ENCODE measurements at places on chromosomes 12 and 14. TPM values are rescaled to one million over a fixed set of nuclear protein-coding genes. Genes with fewer than 3 reads are reported as not detected.

DNA sequence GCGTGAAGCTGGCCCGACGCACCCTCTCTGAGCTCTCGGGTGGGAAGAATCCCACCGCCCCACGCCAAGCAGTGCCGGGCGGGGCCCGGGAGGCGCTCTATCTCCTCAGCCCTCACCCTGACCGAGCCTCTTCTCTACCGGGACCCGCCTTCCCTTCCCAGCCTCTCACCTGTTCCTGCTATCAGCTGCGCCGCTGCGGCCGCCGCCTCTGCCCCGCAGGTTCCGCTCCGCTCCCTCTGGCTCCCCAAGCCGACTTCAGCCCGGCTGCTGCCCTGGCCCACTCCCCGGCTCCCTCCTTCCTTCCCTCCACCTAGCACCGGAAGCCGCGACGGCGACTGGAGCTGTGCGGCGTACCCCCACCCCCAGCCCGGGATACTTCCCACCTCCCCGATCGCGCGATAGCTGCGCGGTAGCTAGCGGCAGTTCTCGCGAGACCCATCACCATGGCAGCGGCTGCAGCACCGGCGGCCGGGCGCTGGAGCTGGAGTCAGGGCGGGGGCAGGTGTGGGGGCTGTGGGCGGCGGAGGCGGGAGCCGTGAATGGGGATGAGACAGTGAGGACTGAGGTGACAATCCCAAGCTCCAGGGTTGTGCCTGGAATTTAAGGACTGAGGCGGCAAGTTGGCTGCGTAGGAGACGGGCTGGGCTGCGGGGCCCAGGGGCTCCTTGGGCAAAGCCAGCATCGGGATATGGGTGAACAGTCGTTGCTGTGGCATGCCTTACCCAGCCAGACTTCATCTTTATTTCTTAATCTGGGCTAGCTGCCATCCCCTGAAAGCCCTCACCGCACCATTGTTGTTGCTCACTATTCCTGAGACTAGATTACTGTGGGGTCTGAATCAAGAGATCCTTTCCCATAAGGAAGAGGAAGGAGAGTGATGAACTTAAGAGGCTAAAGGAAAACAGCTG lies at the start of gene ARF3:
Gene ARF3 (minus strand): TSS at position 347 of the 908 bp plus-strand sequence. CDS start 16,392 bp downstream, outside the sequence.
- peak; percentile 81 for DNase-seq

DNA sequence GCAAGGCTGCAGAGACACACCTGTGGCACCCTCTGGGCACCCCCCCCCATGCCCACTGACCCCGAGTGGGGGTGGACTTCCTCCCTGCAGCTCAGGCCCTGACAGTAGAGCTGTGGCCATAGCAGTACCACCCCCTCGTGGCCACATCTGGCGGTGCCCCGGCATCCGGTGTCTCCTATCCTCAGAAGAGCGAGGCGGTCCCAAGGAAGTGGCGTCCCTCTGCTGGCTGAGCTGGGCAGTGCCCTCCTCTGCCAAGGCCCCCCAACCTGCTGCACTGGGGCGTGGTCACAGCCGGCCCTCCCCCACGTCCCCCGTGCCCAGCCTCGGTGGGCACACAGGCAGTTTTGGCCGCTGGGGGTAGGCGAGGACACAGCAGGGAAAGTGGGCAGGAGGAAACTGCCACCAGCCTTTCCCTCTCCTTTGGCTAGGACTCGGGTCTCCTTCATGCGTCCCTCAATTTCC lies 6.0 kb upstream of the SLC6A12 start:
- peak; percentile 50 for DNase-seq

DNA sequence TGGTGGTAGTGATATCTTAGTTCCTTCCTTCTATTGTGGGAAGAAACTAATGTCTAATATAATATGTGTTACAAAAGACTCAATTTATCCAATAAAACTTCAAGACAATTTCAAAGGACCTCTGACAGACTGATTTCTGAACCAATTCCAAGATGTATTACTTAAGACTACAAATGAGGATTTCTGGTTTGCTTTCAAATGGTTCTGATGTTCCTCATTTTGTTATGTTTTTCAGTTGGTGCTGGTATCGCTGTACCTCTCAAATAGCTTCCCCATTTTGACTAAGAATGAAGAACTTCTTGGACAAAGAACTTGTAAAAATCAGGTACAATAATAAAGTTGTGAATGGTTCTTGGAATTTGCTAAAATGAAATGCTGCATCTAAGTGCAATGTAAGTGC lies 19.4 kb upstream of the MBIP start:
- DNase-seq = no peak

DNA sequence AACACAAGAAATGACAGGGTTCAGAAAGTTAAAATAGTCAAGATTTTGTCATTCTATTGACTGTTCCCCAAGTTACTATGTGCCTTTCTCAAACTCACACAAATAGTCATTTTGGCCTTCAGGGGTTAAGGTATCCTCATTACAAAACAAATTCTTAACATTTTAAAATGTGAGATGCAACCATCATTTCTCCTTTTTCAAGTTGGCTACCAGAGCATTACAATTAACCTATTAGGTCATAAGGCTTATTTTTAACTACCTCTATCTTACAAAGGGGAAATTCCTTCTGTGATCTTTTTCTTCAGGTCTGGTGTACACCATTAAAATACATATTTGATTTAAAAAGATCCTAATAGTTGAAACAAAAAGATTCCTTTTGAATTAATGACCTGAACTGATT lies 61.2 kb downstream of the SLC38A1 start:
- no peak for DNase-seq

The HHIPL1 gene
- 1.8 TPM for total RNA-seq

GRCh38 chr12:131221957-131222328 lies 268.2 kb downstream of the ADGRD1 start:
- DNase-seq = no peak

- no peak for DNase-seq
Measured at GRCh38 chr14:34797747-34798583, 77.2 kb downstream of the BAZ1A start.

GRCh38 chr12:129109174-129110001 lies 256.1 kb downstream of the GLT1D1 start:
- no peak for DNase-seq

DNA sequence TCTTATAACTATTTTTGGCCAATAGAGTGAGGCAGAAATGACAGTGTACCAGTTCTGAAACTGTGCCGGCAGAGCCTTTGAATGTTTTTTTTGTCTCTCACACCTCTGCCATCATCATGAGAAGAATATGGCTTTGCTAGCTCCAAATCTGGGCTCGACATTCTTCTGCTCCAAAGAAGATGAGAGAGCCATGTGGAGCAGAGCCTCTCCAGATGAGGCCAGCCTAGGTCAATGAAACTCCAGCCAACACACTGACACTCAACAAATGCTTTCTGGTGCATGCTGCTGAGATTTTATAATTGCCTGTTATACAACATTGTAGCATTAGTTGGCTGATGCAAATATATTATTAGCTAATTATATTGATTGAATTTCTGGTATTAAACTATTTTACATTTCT lies 154.7 kb downstream of the SLC38A4 start:
- DNase-seq = no peak

The TSPAN19 gene
- total RNA-seq = 0.15 TPM

The LRIG3 gene
- 57.4 TPM for total RNA-seq

DNA sequence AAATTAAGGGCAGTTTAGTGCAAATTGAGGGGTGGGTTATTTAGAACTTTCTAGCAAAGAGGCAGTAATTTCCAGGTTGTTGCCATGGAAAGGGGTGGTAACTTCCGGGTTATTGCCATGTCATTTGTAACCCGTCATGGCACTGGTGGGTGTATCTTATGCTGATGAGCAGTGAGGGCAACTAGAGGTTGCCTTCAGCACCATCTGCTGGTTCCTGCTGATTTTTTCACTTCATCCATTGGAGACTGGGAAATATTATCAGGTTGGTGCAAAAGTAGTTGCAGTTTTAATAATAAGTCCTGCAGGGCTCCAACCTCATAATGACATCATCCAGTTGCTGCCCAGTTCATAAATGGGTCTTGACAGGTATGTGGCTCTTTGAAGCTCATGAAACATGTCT lies 24.4 kb upstream of the SERPINA4 start:
- peak; percentile 7 for DNase-seq

GRCh38 chr12:87157791-87158190 lies 871.4 kb downstream of the C12orf50 start:
- peak; percentile 94 for DNase-seq

GRCh38 chr12:11922361-11922760 lies 148.4 kb upstream of the BCL2L14 start:
- DNase-seq = no peak

The BICD1 gene
- 64.0 TPM for total RNA-seq

The AQP6 gene
- total RNA-seq = not detected

GRCh38 chr12:89019439-89020120 lies 332.7 kb downstream of the DUSP6 start:
- DNase-seq = peak; percentile 82

DNA sequence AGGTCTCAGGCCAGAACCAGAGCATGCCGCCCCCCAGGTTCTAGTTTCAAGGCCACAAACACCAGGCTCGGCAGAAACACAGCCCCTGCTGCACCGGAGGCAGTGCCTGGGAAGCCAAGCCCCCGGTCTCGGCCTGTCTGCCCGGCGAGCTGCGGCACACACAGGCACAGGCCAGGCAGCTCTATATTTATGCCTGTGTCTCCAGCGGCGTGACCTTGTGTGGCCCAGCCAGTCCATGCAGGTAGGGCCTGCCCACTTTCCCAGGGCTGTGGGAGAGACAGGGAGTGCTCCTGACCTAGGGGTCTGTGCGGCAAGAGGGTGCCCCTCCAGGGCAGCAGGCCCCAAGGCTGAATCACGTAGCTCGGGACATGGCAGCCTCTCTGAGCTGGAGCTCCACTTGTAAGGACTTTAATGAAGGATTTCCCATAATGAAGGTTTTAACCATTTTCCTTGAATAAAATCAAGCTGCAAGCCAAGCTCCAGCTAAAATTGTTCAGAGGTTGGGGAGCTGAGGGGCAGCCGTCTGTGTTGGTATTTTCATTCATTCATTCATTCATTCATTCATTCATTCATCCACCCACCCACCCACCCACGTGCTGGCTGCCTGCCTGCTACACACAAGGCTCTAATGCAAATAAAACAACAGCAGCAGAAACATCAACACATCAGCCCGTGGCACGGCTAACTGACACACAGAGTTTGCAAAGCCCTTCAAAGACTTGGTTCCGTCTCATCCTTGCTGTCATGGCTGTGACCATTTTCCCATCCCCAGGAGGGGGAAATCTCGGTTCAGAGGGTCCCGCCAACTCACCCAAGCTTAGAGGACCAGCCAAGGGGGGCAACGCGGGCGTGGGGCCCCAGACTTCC lies 92.0 kb downstream of the RFLNA start:
- peak; percentile 22 for DNase-seq

The TAS2R8 gene
- not detected for total RNA-seq

GRCh38 chr12:122204167-122205052 lies 901 bp downstream of the B3GNT4 start:
- DNase-seq = no peak

DNA sequence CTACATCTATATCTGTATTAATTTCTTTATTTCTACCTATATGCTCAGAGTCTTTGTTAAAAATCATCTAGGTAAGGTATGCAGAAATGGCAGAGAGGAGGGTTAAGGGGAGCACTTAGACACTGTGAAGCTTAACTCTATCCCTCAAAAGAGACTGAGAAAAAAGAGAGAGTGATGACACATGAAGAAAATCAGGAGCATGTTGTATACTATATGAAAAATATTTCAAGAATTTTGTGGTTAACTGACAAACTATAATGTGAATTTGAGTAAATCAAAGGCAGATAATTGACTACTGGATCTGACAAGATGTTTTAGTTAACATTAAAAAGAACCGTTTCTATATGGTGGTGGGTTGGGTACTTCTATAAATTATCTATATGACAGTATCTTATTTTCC lies 1814.2 kb upstream of the SEL1L start:
- DNase-seq = no peak

DNA sequence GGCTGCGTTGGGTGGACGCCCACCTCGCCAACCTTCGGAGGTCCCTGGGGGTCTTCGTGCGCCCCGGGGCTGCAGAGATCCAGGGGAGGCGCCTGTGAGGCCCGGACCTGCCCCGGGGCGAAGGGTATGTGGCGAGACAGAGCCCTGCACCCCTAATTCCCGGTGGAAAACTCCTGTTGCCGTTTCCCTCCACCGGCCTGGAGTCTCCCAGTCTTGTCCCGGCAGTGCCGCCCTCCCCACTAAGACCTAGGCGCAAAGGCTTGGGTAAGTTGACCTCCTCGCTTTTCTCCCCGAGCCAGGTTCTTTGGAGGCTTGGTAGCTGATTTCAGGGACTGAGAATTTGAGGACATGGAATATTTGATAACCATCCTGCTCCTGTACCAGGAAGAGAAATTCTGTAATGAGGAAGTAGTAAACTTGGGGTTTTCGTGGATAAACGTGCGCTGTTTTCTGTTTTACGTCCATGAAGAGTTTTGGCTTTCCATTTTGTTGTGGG lies 530 bp downstream of the APAF1 start:
- DNase-seq = no peak

DNA sequence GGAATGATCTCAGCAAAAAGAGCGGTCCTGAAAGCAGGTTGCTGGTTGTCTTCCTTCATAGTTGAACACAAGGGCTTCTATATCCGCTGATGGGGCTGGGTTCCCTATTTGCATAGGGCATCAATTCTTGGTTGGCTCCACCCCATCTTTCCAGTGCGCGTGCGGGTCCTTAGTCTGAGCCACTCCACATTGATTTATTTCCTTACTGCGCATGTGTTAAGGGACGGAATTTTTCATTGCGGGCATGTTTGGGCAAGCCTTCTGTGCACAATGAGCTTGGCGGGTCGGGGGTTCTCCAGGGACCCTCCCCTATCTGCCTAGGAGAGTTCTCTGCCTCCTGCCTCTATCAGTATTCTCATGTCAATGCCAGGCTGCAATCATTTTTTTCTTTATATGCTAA lies 21.2 kb upstream of the DLGAP5 start:
- DNase-seq = no peak

DNA sequence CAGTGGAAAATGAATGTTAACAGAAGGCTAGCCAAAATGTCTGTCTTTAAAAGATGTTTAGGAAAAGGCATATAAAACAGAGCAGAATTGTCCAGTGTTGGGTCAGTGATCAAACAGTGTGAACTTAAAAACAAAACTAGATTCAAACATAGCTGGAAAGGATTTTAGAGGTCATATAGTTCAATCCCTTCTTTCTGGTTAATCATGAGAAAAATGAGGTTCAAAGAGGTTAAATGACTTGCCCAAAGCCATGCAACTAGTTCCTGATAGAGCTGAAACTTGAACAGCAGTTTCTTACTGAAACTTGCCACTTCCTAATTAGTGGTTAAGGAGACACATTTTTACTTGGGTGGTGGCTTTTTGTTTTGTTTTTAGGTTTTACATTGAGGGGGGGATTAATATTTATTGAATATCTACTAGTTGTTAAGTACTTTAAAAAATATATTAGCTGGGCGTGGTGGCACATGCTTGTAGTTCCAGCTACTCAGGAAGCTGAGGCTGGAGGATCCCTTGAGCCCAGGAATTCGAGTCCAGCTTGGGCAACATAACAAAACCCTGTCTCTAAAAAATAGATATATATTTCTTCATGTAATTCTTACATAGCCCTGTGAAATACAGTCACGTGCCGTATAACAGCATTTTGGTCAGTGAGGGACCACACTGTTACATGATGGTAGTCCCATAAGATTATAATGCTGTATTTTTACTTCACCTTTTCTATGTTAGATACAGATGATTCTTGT lies 20.4 kb downstream of the ACVR1B start:
- DNase-seq = peak; percentile 84
